Mammary epithelial cell (primary cell): ENCODE measurements at places on chromosomes 6 and 20. TPM values are rescaled to one million over a fixed set of nuclear protein-coding genes. Genes with fewer than 3 reads are reported as not detected.
A peak's percentile ranks its signal among the peaks of the same experiment; 100 is the strongest.

GRCh38 chr20:46071573-46071972 lies 18.2 kb downstream of the NCOA5 start:
- DNase-seq = no peak

Gene MYT1
- polyA plus RNA-seq = 0.02 TPM

DNA sequence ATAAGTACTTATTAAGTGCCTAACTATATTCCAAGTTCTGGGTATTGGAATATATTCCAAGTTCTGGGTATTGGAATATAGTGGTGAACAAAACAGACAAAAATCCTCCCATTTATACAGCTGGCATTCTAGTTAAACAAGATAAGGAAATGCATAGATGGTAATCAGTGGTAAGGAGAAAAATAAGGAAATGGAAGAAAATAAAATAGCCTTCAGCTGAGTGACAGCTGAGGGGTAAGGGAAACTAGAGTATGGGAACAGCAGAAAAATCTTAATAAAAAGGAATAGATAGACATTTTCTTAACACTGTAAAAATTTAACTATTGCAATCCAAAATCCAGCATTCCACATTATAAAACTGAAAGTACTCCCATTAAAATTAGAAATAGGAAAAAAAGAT lies 17.2 kb upstream of the WFDC10A start:
- DNase-seq = no peak

- DNase-seq = no peak
Measured at GRCh38 chr6:5238336-5238735, 22.4 kb downstream of the LYRM4 start.

DNA sequence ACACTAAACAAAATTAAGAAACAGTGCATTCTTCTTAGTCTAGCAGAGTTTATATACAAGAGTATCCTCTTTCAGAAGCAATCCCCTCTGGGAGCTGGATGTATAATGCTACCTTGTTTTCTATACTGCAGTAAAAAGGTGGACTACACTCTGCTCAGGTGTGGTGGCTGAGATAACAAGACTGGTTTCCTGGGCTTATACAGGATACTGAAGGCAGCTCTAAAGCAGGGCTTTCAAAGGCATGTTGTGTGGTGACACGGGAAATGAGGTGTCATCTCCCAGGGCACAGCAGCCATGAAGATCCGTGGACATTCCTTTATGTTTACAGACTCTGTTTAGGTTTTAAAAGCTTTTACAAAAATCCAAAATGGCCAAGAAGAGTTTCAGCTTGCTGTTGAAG lies 136.7 kb downstream of the MAP3K4 start:
- no peak for DNase-seq

GRCh38 chr6:120620900-120621299 lies 713.4 kb downstream of the TBC1D32 start:
- no peak for DNase-seq

Gene TNFRSF6B
- 461 TPM for polyA plus RNA-seq

Gene IRF4
- polyA plus RNA-seq = 0.01 TPM

- DNase-seq = no peak
Measured at GRCh38 chr20:53723621-53724020, 130.0 kb upstream of the ZNF217 start.

Gene GRM1
- polyA plus RNA-seq = not detected

GRCh38 chr20:48603819-48604405 lies 223.9 kb downstream of the PREX1 start:
- no peak for DNase-seq

DNA sequence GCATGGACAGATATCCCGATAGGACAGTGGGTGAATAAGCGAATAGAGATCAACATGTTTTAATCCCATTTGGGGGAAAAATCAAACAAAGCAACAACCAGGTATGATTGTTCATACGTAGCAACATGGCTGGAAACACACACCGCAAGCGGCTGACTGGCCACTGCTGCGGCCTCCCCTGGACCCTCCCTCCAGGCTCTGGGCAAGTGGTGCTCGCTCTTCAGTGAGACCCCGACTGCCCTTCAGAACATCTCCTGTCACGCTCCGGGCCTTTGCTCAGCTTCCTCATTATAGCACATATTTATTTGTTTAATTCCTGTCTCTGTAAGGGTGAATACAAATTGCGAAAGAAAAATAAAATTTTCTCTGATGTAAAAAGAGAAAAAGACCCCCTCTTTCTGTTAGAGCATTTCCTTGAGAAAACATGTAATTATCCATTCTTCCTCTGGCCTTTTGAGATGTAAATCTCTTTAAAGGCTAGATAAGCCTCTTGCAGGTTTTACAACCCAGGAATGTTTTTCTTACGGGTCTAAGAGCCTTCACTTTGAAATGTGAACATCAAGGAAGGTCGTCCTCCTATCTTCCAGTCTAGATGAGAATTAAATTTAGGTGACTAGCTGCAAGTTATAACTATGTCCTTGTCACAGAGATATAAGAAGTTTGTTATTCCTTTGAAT lies 11.0 kb upstream of the FAM210B start:
- no peak for DNase-seq

- no peak for DNase-seq
Measured at GRCh38 chr6:42484261-42484660, 32.5 kb upstream of the TRERF1 start.

GRCh38 chr6:156593893-156594292 lies 183.3 kb upstream of the ARID1B start:
- DNase-seq = no peak

GRCh38 chr6:14596410-14596809 lies 478.8 kb downstream of the CD83 start:
- peak; percentile 93 for DNase-seq

DNA sequence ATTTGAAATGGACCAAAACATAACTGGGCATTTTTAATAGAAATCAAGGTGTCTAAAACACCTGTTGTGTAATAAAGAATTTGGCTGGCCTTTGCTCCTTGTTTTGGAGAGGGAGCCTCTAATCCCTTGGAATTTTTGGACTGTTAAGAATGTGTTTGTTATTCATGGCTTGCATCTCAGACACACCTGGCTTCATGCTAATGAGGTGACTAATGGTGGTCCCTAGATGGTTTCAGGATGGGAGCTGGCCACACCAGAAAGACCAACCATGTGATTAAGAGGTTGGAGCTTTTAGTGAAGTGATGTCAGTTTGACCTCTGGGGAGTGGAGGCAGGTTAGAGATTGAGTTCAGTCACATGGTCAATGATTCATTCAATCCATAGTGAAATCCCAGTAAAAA lies 328.4 kb downstream of the DHX35 start:
- DNase-seq = no peak
